ENCODE measurements at places on chromosomes 4 and X.

- DNase-seq: no peak
These were observed 424 bp upstream of the ZNF330 start for GRCh38 chr4:141220271-141220670.

GRCh38 chr4:43763029-43763610 lies 685.5 kb downstream of the KCTD8 start:
- no peak for DNase-seq

- DNase-seq: no peak
These were observed 31.3 kb upstream of the CHM start for GRCh38 chrX:86078650-86079049.

- DNase-seq: no peak
These were observed 42.9 kb upstream of the TMPRSS11B start for GRCh38 chr4:68288393-68288740.

DNA sequence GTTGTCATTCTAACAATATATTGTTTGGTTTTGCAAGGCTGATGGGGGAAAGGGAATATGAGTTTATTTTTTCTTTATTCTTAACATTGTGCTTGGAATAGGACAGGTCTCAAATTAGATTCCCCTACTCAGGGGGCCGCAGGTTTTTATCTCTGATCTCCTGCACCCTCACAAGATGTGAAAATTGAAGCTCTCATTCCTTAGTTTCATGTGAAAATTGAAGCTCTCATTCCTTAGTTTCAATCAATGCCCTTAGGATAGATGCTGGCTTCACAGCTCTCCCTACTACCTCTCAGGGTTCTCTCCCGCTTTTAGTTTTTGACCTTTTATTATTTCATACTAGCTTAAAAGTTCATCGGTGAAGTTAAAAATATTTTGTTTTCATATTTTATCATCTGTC lies 12.0 kb downstream of the NEIL3 start:
- no peak for DNase-seq

- DNase-seq: no peak
These were observed 791.5 kb upstream of the LCORL start for GRCh38 chr4:18813055-18813454.

DNA sequence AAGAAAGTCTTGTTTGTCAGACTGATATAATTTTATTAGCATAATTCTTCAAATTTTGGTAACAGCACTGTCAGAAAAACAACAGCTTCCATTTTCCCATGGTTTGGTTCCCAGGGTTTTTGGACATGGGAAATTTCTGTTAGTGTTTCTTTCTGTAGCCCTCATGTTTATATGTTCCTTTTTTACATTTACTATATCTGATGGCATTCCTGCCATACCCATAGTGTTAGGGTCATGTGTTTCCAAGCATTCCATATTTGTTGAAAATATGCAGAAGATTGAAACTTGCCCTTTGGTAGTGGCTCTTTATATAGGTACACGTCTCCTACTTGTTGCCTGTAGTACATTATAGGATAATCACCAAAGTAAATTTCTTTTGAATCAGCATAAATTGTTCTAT lies 65.8 kb downstream of the PDLIM5 start:
- DNase-seq: no peak

- DNase-seq: no peak
These were observed 68.5 kb downstream of the UBA6 start for GRCh38 chr4:67632492-67632891.

- DNase-seq: no peak
These were observed 32.5 kb downstream of the MEPE start for GRCh38 chr4:87865288-87865687.

DNA sequence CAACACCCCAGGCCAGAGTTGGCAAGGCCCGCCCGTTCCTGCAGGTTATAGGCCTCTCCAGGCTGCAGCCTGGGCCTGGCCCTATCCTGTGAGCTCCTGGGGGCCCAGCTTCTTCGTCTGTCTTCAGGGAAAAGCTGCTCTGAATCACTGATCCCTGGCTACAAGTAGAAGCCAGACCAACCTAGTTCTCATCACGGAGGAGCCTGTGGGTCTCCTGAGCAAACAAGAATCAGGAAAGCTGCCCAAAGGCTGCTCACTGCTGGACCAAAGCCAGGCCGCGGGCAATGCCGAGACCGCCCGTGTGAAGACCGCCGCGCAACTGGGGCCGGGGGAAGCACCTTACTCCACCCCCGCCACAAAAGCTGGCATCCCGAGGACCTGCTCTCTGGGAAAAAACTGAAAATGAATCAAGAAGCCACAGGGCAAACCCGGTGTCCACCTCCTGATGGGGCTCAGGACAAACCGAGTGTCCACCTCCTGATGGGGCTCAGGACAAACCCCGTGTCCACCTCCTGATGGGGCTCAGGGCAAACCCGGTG lies 12.8 kb downstream of the CTBP1 start:
- no peak for DNase-seq

DNA sequence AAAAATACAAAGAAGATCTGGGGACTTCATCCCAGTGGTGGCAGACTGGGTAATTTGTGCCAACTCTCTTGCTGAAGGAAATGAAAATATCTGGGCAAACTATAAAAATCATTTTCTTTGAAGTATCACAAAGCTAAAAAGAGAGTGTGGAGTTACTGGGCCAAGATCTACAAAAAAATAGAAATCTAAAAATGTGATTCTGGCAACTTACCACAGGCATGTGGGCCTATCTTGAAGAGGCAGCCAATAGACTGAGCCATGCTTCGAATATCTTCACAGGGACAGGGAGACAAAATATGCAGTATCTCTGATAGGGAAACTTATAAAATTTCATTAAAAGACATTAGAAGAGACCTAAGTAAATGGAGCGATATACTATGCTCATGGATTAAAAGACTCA lies 168.8 kb downstream of the RCHY1 start:
- DNase-seq: no peak

GRCh38 chr4:101556842-101557241 lies 209.5 kb upstream of the PPP3CA start:
- DNase-seq: no peak

DNA sequence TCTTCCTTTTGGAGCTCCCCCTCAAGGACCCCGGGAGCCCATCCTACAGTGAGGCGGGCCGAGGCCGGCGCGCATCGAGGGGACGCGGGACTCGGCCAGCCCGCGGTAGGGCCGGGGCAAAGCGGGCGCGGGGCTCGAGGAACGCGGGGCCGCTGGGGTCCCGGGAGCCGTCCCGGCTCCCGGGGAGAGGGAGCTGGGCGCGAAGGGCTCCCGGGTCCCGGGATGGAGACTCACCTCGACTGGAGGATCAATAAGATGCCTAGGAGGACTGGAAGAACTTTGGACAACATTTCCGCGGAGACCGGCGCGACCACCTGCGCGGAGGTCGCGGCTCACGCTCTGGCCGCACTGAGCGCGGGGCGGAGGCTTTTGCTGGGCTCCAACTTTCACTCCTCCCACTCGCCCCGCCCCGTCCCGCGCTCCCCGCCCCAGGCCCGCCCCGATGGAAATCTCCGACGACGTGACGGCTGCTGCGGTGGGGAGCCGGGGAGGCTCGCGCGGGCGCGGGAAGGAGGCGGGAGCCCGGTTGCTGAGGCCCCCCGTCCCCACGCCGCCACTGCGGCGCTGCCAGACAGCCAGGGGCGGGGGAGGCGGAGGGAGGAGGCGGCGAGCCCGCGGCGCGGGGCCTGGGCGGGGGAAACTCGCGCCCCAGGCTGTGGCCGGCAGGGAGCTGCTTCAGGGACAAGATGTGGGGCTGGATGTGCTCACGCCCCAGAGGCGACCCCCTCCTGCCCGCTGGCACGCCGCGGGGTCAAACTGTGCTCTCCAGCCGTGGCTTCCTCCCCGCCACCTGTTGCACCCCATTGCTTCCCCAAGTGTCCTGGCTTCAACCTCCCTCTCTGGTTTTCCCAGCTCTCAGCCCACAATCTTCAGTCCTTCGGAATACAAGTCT lies at the start of gene GABRE:
TSS of gene GABRE (minus strand) at position 341 of the 892 bp plus-strand sequence. CDS start at position 290, 51 bp downstream.
- no peak for DNase-seq

DNA sequence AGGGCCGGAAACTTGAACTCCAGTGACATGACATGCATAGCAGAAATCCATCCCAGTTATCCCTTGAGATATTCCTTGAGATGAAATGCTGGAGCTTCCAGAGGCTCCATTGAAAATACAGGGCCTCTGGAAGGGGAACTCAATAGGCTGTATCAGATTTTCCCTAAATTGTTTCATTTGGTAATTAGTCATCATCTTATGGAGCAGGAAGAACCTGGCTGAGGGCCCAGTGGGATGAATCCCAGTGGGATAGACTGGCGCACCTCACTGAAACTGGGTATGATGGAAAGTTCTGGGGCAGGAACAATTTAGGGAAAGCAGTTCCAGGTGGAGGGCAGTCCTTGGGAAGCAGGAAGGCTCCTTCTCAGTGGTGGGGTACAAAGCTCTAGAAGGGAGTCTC lies 307.8 kb upstream of the DIPK2B start:
- no peak for DNase-seq

- no peak for DNase-seq
These were observed 121.3 kb upstream of the PNPLA4 start for GRCh38 chrX:8048466-8048865.

DNA sequence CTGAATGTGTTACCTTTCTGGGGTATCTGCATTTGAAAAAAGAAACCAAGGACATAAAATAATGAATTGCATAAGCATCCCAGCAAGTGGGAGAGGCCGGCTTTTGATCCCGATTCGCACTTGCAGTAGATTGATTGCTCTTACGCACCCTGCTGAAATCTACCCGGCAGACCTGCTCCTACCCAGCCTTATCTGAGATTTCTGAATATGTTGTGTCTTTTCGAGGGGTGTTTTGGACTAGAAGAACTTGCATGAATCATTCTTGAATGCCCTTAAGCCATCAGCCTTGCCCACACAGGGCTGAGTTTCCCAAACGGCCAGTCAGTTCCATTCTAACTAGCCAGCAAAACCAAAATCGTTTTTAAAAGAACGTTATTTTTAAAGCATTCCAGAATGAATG lies 174.4 kb upstream of the BCOR start:
- no peak for DNase-seq

- DNase-seq: no peak
These were observed 7.2 kb upstream of the CCSER1 start for GRCh38 chr4:90120037-90120436.

DNA sequence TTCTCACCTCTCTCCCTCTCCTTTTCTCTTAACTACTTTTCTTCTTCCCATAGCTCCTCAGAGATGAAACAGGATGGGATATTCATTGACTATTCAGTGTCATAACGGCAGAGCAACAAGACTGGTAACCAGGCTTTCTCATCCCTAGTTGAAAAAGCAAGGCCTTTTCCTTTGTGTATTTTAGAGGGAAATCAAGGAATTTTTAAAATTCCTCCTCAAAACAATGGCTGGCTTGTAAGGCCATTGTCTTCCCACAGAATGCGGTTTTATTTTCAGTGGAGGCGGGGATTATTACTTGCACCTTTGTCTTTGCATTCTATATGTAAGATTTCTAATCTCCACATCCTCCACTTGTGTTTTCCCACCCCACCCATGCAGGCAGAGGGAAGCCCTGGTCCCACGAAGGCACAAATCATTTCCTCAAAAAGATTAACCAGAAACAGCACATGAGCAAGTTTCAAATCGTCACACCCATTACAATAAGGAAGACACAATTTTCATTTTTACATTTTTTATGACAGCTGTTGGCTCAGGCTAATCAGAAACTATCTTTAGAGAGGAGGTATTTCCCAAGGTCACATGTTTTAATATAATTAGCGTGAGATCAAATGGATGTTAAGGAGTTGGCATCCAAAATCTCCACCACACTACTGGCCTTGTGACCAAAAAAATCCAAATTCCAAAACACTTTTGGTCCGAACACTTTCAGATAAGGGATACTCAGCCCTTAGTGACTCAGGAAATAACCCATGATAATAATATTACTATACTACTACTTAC lies 53.0 kb upstream of the KDR start:
- no peak for DNase-seq

DNA sequence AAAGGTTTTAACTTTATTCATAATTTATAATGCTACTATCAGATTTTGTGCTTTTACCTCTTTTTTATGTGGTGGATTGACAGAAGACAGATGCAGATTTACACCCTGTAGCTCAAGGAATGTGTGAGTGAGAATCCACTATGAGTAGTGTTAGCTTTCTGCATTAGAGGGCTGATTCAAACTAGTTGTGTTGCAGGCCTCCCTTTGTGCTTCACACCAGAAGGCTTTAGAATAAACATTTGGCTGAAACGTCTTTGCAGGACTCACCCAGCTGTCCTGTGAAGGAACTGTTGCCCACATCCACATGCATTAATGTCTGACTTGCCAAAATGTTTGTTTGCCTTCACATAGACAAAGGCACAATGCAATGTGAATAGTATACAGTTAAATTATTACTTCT lies 127.0 kb downstream of the PCDH7 start:
- DNase-seq: no peak

DNA sequence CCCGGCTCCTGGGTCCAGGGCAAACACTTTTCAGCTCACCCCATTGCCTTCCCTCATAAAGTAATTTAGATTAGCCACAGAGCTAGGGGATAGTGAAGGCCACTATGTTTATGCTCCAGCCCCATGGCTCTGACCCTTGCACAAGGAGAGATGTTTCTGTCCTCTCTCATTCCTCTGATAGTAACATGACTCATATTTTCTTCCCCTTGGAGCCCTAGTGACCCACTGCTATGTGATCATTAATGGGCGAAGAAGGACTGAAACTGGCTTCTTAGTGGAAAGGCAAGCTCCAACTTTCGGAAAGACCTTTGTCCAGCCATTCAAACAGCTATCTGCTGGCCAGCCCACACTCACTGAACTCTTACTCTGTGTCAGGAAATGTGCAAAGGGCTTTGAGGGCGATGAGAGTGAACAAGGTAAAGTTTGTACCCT lies 12.3 kb downstream of the CLDN2 start:
- DNase-seq: no peak

DNA sequence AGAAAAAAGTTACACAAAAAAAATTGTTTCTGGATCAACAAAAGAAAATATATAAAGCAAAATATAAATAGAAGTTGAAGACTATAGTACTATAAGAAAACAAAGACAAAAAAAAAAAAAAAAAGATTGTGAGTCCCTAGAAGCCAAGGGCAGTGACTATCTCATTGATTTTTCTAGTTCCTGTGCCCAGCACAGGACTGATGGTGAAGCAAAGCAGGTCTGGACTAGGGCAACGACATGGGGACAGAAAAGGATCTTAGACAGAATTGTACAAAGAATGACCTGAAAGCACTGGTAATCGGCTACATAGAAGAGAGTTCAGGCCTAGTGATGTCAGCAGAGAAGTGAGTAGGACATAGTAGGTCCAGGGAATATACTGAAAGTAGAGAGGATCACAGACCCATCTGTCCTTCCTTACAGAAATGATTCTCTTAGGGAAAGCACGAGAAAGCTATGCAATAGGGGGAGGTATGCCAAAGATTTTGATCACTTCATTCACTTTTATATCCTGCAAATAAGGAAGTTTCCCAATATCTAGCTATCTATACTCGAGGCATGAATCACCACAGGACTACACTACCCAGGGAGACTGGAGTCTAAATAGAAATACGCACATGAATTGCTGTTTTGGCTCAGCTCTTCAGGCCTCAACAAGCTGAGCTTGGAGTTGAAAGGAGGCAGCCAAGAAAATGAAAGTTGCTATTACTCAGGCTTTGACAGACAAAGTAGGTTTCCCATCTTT lies 230.9 kb upstream of the GPC4 start:
- no peak for DNase-seq

DNA sequence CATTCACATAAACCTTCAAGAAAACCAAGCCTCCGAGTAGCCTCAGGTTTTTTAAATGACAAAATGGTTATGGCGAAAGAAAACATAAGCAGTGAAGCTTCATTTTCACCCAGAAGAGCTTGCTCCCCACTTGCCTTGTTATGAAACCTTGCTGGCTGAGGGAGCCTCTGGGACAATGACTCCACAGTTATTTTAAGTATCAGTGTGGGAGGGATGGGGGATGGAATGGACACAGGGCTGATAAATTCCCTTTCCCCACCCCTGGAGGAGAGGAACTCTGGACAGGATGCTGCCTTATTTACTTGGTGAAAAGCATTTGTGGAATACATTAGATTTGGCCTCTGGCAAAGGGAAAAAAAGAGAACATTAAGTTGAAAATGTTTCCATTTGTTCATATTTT lies 220.7 kb upstream of the CNKSR2 start:
- no peak for DNase-seq
